ENCODE measurements at places on chromosomes 16 and 17. TPM values are rescaled to one million over a fixed set of nuclear protein-coding genes. Genes with fewer than 3 reads are reported as not detected.

The NPIPB9 gene
- 1.9 TPM for total RNA-seq

The PRR11 gene
- total RNA-seq, result 3.2 TPM

The CCL8 gene
- total RNA-seq, result 0.05 TPM

The EEF2KMT gene
- total RNA-seq, result 10.4 TPM

The FAM20A gene
- not detected for total RNA-seq

The PPL gene
- total RNA-seq, result 7.0 TPM

The ATXN1L gene
- total RNA-seq, result 24.9 TPM

The ATPAF2 gene
- 21.3 TPM for total RNA-seq

The TP53TG3B gene
- total RNA-seq, result not detected

The CHRNE gene
- total RNA-seq, result 3.6 TPM

The NAGLU gene
- total RNA-seq, result 44.9 TPM

The RHBDF1 gene
- total RNA-seq, result 30.1 TPM

The LLGL2 gene
- total RNA-seq, result 14.8 TPM

The C1QTNF8 gene
- not detected for total RNA-seq

The SRL gene
- total RNA-seq, result 0.51 TPM

The RNF227 gene
- total RNA-seq, result 1.6 TPM

The CDH11 gene
- total RNA-seq, result 4.9 TPM

The PRSS8 gene
- not detected for total RNA-seq

The EPN3 gene
- under 0.01 TPM for total RNA-seq

The KRT40 gene
- not detected for total RNA-seq

The IRX3 gene
- total RNA-seq, result 1.0 TPM

The NOG gene
- 0.23 TPM for total RNA-seq

The HS3ST2 gene
- 0.09 TPM for total RNA-seq

The FBXL19 gene
- 26.7 TPM for total RNA-seq

The CNTNAP4 gene
- total RNA-seq, result not detected

The PMP22 gene
- 32.2 TPM for total RNA-seq

The RBFOX1 gene
- not detected for total RNA-seq

The STX1B gene
- 0.70 TPM for total RNA-seq

The YPEL2 gene
- total RNA-seq, result 101 TPM

The ITGAD gene
- not detected for total RNA-seq

The PRR35 gene
- total RNA-seq, result not detected

The TLCD1 gene
- 0.85 TPM for total RNA-seq

The TEKT5 gene
- not detected for total RNA-seq

The KRTAP4-6 gene
- total RNA-seq, result 0.19 TPM

The CYBA gene
- total RNA-seq, result 286 TPM

The MYO18A gene
- 47.4 TPM for total RNA-seq

The LRRC37A gene
- total RNA-seq, result 1.9 TPM

The MYADML2 gene
- total RNA-seq, result not detected

The FBXW10B gene
- total RNA-seq, result 0.79 TPM

The ADGRG3 gene
- total RNA-seq, result 2.7 TPM

The SALL1 gene
- 0.05 TPM for total RNA-seq

The EMP2 gene
- 43.7 TPM for total RNA-seq

The RMI2 gene
- total RNA-seq, result 5.1 TPM

The TNK1 gene
- total RNA-seq, result 3.6 TPM

The MYOCD gene
- total RNA-seq, result under 0.01 TPM

The KRT36 gene
- total RNA-seq, result 0.14 TPM

The KRTAP4-1 gene
- not detected for total RNA-seq

The ACSM5 gene
- total RNA-seq, result 2.0 TPM

The PRDM7 gene
- total RNA-seq, result not detected

The ARL6IP1 gene
- 1,035 TPM for total RNA-seq

The RAP1GAP2 gene
- 4.1 TPM for total RNA-seq
